NCI-H1092 treated with DMSO at 0.1 percent for 48 hours (cell line): ENCODE measurements at places on chromosomes 4 and X.
A peak's percentile ranks its signal among the peaks of the same experiment; 100 is the strongest.

DNA sequence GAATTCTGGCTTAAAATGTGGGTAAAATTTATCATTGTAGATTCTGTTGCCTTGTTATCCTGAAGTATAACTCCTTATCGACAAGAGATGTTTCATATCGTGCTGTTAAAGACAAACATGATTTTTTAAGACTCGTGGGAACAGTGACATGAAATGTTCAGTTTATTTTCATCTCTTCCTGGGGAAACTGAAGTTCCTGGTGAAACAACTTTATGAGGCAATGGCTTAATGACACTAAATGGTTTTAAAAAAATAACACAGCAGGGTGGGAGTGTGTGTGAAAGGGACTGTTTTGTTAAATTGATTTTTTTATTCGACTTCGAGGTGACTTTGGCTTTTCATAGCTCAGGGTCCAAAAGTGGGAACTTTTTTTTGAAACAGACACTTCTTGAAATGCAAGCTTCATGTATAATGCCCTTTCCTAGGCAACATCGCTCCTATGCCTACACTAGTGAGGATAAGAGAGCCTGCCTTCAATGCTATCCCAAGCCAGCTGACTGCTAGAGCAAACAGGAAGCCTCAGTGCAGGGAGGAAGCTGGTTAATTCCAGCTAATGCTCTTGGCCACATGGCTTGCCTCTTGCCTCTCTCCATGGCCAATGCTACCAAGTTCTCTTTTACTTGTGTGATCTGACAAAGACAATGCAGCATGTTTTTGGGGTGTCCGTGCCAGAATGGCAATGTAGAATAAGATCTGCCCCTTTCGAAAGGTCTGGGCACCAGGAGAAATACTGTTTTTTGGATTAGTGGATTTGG, 80.9 kb upstream of the PLAC1 start:
- no peak for DNase-seq

DNA sequence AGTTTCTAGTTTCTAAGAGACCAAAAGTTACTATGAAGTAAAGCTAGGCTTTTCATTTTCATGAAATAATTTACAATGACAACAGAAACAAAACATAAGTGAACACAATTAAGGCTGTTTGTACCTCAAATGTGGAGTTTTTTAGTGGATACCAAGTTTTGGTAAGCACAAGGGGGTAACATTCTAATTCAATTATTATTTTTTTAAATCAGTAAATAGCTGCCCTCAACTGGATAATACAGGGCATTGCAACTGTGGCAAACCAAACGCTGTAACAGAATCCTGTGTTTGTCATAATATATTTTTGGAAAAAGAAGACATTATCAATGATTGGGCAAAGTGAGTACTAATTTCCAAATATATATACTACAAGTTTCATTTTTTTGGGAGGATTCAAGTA, 150.3 kb downstream of the FBXW7 start:
- DNase-seq, result no peak

DNA sequence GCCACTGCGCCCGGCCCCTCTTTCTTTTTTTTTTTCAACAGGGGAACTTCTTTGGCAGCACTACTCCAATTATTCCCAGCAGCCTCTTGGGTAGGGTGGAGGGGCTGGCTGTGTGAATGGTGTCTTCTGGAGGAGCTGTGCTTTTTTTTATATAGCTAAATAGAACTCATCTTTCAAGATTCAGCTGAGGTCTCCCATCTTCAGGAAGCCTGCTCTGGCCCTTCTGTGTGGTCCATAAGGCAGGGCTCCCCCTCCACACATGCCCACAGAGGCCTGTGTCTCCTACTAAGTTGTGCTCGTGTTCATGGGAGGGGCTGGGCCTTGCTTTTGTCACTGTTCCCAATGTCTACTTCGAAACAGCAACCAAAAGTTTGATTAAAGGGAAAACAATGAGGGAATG, 116.8 kb downstream of the AFAP1 start:
- DNase-seq, result no peak

GRCh38 chr4:176320340-176320975, 692 bp downstream of the SPCS3 start:
- DNase-seq, result peak; percentile 69

GRCh38 chr4:41678951-41679350, 69.6 kb downstream of the PHOX2B start:
- no peak for DNase-seq

DNA sequence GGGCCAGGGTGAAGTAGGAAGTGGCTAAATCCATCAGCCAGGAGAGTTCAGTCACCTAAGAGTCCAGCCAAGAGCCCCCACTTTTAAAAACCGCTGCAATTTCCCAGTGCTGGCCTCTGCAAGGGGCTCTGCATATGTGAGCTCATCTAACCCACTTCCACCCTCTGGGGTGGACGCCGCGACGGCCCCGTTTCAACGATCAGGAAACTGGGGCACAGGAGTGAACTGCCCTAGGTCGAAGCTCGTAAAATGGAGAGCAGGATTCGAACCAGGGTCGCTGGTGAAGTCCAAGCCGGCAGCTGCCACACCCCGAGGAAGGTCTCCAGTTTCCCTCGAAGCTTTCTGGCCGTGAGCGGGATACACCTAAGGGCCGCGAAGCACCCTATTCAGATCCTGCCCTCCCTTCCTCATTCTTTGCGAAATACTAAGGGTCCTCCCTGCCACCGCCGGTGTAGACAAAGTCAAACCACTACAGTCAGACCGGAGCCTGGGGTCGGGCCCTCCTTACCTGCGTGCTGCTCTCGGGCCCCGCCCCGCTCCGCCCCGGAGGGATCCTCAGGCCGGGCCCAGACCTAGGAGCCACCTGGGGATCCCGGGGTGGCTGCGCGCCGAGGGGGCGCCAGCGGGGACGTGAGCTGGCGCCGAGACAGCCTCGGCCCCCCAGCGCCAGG, 446 bp downstream of the EVC2 start:
- DNase-seq, result no peak

DNA sequence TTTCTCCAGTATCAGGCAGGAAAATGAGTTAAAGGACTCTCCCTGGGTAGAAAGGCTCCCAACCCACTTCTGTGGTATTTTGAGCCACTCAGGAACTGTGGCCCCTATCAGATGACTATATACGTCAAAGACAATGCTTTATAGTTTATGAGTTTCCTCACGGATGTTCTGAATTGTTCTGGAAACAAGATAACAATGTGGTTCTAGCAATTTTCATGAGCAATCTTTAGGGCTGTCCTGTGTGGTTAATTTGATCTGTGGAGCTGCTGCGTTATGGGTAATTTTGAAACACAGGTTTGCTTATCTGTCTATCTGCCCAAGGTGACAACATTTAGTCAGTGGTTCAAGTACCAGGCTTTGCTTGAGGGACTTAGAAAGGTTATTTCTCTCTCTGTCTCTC, 46.7 kb upstream of the IL2 start:
- DNase-seq, result no peak

GRCh38 chr4:105859233-105859632, 36.0 kb upstream of the NPNT start:
- no peak for DNase-seq

GRCh38 chrX:149453906-149454822, 50.9 kb downstream of the IDS start:
- DNase-seq, result peak; percentile 13

GRCh38 chr4:152780267-152780778, 569 bp downstream of the ARFIP1 start:
- DNase-seq, result no peak

DNA sequence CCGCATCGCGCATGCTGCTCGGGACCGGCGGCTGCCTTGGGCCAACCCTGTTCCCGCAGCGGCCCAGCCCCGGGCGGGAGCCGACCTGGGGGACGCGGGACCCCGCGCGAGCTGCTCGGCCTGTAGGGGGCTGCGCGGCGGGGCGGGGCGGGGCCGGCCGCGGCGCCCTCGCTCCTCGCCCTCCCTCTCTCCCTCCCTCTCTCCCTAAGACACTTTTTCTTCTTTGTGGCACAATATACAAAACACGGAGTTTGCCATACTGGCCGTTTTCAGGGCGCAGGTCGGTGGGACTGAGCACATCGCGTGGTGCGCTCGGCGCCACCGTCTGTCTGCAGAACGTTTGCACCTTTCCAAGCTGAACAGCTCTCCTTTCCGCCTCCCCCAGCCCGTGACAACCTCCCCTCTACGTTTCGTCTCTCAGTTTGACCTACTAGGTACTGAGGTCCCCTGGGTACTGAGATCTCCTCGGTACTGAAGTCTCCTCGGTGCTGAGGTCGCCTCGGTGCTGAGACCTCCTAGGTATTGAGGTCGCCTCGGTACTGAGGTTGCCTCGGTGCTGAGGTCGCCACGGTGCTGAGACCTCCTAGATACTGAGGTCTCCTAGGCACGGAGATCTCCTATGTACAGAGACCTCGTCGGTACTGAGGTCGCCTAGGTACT, 261.1 kb upstream of the PLCXD1 start:
- no peak for DNase-seq

- peak; percentile 87 for DNase-seq
Measured at GRCh38 chr4:181819946-181820345, 423.3 kb upstream of the TENM3 start.

DNA sequence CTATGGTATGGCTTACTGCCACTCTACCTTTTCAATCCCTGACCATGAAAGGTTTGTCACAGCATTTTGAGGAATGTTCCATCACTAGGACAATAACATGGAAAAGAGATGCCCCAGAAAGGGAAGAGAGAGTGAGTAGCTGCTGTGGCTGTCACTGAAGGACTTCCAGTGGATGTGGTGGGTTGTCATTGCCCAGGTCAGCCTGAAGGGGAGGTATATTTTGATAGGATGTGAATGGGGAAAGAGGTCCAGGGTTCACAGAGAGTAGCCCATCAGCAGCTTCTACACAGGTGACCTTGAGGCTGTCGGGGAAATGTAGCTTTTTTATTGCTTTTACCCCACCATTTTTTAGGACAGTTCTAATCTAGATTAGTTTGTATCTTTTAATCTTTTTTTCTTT, 30.8 kb downstream of the MTM1 start:
- no peak for DNase-seq

DNA sequence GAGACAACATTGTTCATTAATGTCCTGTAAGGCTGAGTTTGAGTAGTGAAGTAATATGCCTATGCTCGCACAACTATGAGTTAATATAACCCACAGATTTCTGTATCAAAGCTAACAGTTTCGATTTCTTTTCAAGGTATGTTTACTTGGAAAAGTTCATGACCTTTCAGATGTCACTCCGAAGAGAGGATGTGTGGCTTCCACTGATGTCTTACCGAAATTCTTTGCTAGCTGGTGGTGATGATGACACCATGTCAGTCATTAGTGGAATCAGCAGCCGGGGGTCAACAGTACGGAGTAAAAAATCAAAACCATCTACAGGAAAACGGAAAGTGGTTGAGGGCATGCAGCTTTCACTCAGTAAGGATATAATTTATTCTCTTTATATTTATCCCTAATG, 124.9 kb downstream of the STAG2 start:
- no peak for DNase-seq

GRCh38 chr4:4613641-4614286, 71.9 kb upstream of the STX18 start:
- no peak for DNase-seq

- DNase-seq, result peak; percentile 82
Measured at GRCh38 chr4:108043526-108043925, 53.8 kb downstream of the HADH start.

- peak; percentile 25 for DNase-seq
Measured at GRCh38 chr4:101103381-101104142, 243.8 kb downstream of the PPP3CA start.

DNA sequence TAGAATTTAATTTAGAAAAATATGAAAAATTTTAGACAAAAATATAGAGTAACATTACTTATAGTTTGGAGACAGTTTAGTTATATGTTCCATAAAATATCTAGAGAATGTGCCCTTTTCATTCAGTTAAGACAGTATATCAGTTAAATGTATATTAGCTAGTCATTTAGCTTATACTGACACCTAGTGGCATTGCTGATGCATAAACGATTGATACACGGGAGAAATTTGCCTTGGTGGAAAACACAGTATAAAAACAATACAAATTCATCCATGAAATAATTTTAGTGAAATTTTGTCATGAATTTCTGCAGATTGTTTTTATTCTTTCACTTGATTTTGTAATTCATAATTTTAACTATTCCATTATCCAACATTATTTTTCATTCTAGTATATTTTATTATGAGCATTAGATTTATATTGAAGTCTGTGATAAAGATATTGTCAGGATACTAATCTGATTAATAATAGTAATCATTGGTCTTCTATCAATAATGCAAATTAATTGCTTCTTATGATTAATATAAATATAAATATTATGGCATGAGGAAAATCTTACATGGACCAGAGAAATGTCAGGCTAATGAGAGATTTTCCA, 219.0 kb downstream of the TLL1 start:
- DNase-seq, result peak; percentile 85

DNA sequence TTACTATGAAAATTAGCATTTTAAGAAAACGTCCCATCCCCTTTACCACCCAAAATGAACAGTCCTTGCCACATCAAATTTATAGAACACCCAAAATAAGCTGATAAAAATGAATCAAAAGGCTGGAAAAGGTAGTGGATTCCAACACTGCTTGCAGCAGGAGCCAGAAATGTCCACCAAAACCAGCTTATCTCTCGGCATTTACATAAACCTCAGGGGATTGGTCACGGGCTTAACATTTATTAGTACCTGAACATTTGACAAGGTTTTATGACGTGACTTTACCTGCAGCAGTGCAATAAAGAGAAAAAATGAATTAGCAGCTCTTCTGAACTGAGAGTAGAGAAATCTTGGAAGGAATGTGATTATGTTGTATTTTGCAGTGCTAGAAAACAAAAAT, 31.6 kb downstream of the ATP8A1 start:
- no peak for DNase-seq

- no peak for DNase-seq
Measured at GRCh38 chr4:135249024-135249423, 1047.4 kb upstream of the PABPC4L start.

- DNase-seq, result no peak
Measured at GRCh38 chrX:150753357-150753756, 60.2 kb downstream of the MTMR1 start.

- DNase-seq, result no peak
Measured at GRCh38 chr4:8381814-8382581, 58.5 kb downstream of the ACOX3 start.

DNA sequence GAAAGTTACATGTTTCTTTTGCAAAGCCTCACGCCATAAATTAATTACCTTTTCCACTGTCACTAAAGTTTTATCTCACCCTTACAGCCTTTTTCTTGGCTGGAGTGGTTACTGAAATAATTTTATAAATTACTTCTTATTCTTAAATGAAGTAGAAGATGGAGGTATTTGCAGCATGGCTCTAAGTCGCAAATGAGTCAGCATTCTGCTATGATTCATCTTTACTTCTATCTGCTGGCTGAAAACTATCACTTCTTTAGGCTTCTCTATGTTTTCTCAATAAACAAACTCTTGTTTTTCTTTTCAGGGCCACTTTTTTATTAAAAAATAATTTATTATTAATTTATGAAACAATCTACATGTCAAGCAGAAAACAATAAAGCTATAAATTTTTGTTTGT, 210.2 kb upstream of the GYPA start:
- DNase-seq, result no peak

GRCh38 chr4:81404741-81405140, 67.0 kb downstream of the RASGEF1B start:
- no peak for DNase-seq
